ENCODE measurements at places on chromosomes 4 and X.

GRCh38 chr4:87150498-87151261 lies 69.7 kb downstream of the KLHL8 start:
- DNase-seq, result peak; percentile 16

DNA sequence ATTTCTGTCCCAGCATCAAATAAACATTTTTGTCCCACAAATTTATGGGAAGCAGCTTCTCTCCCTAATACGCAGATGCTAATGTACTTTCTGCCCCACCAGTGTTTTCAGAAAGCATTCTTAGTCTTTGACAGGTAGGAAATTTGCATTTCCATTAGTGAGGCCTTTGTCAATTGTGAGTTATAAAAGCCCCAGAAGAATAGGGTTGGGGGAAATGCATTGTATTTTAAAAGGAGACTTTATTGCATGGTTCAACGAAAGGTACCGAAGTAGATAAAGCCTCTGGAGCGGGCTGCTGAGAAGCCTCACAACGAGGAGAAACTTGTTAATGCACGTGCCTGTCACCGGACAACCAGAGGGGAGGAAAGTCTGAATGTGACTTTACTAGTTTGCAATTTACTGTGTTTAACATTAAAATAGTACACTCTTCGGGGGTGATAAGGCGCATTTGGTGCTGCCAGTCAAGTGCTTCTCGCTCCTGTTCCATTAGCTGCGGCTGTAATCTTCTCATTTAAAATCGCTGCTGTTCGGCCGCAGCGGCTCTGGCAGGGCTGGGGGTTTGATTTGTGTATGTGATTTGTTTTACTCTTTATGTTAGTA lies 63.4 kb downstream of the DCTD start:
- DNase-seq, result no peak

DNA sequence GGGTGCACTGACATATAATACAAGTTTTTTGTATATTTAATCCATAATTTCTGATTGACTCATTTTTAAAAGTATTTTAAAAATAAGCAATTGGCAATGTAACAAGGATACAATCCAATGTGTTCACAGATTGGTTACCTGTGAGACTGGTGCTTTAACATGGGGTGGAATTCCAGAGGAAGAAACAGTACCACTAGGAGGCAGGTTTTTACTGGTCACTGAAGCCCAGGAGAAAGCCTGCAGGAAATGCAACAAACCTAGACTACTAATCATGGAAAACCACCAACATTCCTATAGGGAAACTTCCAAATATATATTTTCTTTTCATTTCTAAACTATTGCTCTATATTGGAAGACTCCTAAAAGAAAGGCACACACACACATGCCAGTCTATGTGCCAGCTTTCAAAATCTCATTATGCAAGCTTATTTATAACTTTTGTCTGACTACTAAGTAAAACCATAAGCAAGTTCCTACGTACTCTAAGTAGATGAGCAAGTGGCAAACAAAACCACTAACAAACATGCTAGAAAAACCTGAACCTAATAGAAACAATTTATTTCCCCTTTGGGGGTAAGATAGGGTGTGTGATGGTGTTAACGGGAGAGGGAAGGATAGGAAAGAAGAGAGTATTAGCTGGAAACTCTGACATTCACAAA lies 19.2 kb downstream of the G3BP2 start:
- DNase-seq, result no peak

DNA sequence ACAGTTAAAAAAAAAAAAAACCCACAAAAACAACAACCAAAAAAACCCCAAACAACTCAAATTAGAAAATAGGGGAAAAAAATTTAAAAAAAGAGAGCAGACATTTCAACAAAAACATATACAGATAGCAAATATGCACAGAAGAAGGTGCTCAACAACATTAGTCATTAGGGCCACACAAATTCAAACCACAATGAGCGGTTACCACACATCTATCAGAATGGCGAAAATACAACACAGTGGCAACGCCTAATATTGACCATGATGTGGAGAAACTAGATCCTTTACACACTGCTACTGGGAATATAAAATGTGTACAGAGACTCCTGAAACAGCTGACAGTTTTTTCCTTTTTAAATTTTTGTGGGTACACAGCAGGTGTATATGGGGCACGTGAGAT lies 19.4 kb downstream of the LYAR start:
- DNase-seq, result no peak

DNA sequence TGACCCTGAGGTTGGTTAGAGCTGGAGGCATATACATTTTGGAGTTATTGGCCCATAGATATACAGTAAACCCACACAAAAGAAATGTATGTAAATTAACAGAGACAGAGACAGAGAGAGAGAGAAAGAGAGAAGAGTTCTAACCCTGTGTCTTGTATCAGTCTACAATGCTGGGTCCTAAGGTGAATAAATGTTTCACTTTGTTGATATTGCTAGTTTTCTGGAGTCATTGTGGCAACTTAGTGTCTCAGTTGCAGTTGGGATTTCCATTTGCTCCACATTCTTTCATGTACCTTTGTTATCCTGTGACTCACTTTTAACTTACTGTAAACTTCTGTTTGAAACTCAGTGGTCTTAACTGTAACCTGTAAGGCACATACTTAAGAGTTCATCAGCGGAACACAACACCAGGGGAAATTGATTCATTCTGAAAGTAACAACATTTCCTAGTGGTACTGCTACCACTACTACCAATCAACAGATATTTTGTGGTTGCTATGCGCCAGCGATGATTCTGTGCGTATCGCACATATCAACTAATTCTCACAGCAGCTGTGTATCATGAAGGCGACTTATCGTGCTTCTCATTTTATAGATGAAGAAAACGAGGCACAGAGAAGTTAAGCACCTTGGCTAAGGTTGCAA lies 38.5 kb upstream of the ETDA start:
- DNase-seq, result no peak

All from effector CD8-positive, alpha-beta T cell (primary cell).